ENCODE measurements at places on chromosomes 13 and 19. TPM values are rescaled to one million over a fixed set of nuclear protein-coding genes. Genes with fewer than 3 reads are reported as not detected.

GRCh38 chr13:67914535-67914934 lies 684.4 kb upstream of the PCDH9 start:
- DNase-seq: no peak
- no peak overlapping the region for H3K27ac ChIP-seq
- H3K36me3 ChIP-seq: no peaks in the 10 kb centered on the region
- no peaks in the 10 kb centered on the region for H3K4me1 ChIP-seq
- no peaks in the 10 kb centered on the region for H3K27me3 ChIP-seq
- H3K4me3 ChIP-seq: no peak overlapping the region

The TEKTIP1 gene
- 0.68 TPM for total RNA-seq

- H3K36me3 ChIP-seq: no peaks in the 10 kb centered on the region
- H3K27ac ChIP-seq: no peak overlapping the region
- DNase-seq: no peak
- H3K27me3 ChIP-seq: no peaks in the 10 kb centered on the region
These were observed 2.9 kb downstream of the CCDC8 start for GRCh38 chr19:46410205-46411087.

DNA sequence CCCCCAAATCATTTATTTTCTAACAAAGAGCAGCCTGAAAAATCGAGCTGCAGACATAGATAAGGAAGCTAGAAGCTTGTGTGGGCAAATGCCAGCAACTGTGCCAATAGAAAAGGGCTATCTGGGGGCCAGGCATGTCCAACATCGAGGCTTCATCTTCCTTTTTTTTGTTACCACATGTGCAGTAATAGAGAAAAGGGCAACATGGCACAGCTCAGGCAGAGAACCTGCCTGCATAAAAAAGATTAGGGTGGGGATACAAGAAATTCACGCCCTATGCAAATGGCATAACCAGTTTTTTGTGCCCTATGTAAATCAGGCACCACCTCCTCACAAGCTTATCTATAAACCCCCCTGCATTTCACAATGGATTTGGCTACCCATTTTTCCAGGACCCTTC lies 60.4 kb upstream of the ABCC4 start:
- no peak overlapping the region for H3K4me3 ChIP-seq
- no peak for DNase-seq
- H3K4me1 ChIP-seq: no peaks in the 10 kb centered on the region
- H3K27me3 ChIP-seq: no peaks in the 10 kb centered on the region
- H3K36me3 ChIP-seq: no peaks in the 10 kb centered on the region

GRCh38 chr19:40395956-40396355 lies 6.0 kb upstream of the HIPK4 start:
- no peak for DNase-seq
- no peak overlapping the region for H3K4me3 ChIP-seq
- peaks cover 14% of the 10 kb centered on the region for H3K4me1 ChIP-seq
- H3K36me3 ChIP-seq: no peaks in the 10 kb centered on the region

DNA sequence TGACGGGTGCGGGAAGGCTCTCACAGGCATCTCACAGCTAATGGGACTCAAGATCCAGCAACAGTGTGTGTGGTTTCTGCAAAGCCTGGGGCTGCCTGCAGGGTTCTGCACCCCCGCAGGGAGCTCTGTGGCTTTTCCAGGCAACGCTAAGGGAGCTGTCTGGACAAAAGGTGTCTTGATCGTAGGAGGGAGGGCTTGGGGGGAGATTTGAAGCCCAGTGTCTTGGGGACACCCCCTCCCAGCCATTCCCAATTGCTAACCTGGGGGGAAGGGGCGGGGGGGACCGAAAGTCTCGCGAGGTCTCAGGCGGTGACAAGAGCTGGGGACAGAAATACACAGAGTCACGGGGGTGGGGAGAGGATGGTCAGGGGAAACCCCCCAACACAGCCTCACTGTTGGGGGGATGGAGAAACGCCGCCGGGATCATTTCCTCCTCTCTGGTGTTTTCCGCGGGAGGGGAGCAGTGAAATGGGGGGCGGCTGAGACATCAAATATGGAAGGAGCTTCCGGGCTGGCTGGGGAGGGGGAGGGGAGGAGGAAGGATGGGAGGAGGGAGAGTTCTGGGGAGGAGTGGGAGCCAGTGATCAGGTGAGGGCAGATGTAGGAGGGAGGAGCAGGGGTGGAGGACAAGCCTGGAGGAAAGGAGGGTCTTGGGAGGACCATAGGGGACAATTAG lies 13.3 kb downstream of the KCNC3 start:
- peaks cover 26% of the 10 kb centered on the region for H3K27me3 ChIP-seq
- H3K4me3 ChIP-seq: no peak overlapping the region
- DNase-seq: no peak
- no peaks in the 10 kb centered on the region for H3K4me1 ChIP-seq
- no peaks in the 10 kb centered on the region for H3K36me3 ChIP-seq
- no peak overlapping the region for H3K27ac ChIP-seq

- H3K27ac ChIP-seq: peak overlapping the region; percentile 92
- H3K4me3 ChIP-seq: no peak overlapping the region
- no peaks in the 10 kb centered on the region for H3K27me3 ChIP-seq
- DNase-seq: no peak
- H3K36me3 ChIP-seq: no peaks in the 10 kb centered on the region
- H3K4me1 ChIP-seq: peaks cover 6% of the 10 kb centered on the region
These were observed 1.1 kb upstream of the AKAP11 start for GRCh38 chr13:42270857-42271215.

- H3K4me3 ChIP-seq: peak within 1 kb of the TSS; percentile 26
- no peaks in the 10 kb centered on the region for H3K36me3 ChIP-seq
- no peaks in the 10 kb centered on the region for H3K27me3 ChIP-seq
- no peaks in the 10 kb centered on the region for H3K4me1 ChIP-seq
These were observed at the start of gene DENND1C for GRCh38 chr19:6481541-6482342. Gene DENND1C, minus strand, starts transcription at chr19:6481787. Its CDS starts 92 bp downstream, at chr19:6481695.

- no peaks in the 10 kb centered on the region for H3K27me3 ChIP-seq
- no peaks in the 10 kb centered on the region for H3K4me1 ChIP-seq
- H3K36me3 ChIP-seq: no peaks in the 10 kb centered on the region
These were observed 108.9 kb downstream of the DNAJC15 start for GRCh38 chr13:43132257-43132656.
